Progenitor cell of endocrine pancreas (in vitro differentiated cells): ENCODE measurements at places on chromosomes 2 and 18.

DNA sequence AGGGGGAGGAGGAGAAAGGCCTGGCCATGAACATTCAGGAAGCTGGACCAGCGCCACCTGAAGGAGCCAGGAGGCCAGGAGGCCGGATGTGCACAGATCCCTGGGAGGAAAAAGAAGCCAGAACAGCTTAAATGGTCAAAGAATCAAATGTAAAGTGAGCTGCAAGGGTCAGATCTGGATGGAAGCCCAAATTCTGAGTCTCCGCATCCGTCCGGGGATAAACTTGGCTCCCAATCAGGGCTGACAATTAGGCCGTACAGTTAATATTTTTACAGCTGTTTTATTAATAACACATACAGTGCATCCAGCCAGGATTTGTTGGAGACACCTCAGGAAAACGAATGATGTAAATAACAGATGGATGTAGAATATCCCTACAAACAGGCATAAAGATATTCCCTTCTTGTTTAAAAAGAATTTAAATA, 495.1 kb upstream of the TCF4 start:
- no peak for DNase-seq

GRCh38 chr2:172995323-172996244, 80.1 kb upstream of the MAP3K20 start:
- DNase-seq, result no peak

GRCh38 chr2:168573128-168573903, 117.2 kb downstream of the CERS6 start:
- no peak for DNase-seq

GRCh38 chr2:236164201-236164924, 3.8 kb downstream of the GBX2 start:
- DNase-seq, result no peak

DNA sequence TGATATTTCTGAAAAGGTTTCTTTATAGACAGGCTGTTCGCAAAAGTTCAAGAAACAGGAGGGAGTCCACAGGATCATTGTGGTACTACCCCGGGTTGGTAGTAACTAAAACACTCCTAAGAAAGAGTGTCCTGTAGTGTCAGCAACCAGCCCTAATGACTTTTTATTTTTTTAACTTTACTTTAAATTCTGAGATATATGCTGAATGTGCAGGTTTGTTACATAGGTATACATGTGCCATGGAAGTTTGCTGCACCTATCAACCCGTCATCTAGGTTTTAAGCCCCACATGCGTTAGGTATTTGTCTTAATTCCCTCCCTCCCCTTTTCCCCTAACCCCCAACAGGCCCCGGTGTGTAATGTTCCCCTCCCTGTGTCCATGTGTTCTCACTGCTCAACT, 1396.9 kb upstream of the ZEB2 start:
- DNase-seq, result no peak

DNA sequence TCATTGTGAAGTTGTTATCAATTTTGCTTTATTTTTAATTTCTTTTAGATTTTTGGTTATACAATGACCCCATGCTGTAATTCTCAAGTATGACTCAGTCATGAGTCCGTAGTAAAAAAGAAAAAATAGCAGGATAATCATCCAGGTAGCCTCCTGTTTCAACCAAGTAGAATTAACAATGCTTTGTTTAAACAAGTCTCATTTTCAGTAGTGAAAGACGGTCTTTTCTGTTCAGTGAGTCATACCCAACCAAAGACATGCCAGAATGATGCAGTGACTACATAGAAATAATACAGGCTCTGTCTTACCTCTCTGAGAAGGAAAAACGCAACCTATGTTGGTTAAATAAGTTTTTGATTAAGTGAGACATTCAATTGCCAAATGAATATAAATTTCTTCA, 67.8 kb upstream of the DSC1 start:
- DNase-seq, result no peak
